ENCODE measurements at places on chromosomes 2 and 18.

DNA sequence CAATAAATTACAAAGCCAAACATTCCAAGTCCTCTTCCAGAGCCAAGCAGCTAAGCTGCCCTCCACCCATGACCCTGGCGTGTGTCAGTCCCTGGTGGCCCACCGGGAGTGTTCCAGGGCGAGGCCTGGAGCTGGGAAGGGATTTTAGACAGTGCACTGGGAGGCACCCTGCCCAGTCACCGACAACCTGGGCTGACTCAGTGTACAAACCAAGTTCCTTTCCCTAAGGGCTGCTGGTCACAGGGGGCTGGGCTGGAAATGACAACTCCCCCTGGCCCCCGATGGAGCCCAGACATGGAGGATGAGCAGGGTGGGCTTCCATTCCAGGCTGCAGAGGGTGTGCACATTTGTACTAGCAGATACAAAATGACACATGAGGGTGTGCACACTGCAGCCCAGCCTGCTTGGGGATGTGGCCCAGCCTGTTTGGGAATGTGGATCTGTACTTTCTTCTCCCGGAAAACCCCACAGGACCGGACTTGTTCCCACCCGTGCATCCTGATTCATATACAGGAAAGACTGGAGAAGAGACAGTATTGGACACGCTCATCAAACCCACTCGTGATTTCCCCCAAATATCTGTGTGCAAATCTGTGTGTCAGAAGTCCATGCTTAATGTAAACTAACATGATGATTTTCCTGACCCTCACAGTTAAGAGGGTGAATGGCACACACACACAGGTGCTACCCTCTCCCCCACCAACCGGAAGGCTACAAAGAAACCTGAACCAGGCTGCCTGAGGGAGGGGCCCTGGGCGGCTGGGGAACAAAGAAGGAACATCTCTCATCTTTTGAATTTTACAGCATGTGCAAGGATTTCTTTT is 58.9 kb downstream of the NDUFA10 start:
- peak; percentile 40 for DNase-seq

DNA sequence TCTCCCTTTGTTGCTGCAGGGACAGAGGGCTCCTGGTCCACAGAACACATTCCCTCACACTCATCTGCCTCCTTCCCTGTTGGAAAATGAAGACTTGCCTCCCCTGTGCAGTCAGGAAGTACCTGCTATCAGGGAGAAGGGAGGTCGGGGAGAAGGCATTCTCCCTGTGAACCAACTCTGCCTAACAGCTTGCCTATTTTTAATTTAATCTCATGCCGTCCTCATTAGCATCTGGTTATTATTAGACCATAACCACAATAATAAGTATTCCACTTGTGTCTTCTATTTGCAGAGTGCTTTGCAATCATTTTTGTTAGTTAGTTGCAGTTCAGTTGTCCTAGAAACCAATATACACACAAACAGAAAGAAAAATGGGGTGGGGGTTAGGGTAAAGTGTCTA is 232.6 kb upstream of the SKOR2 start:
- no peak for DNase-seq

GRCh38 chr2:149747456-149747855 is 159.9 kb upstream of the MMADHC start:
- DNase-seq: no peak

- DNase-seq: no peak
Observed at GRCh38 chr2:233928594-233929351, 11.6 kb downstream of the TRPM8 start.
